ENCODE measurements at places on chromosomes 16 and 17. TPM values are rescaled to one million over a fixed set of nuclear protein-coding genes. Genes with fewer than 3 reads are reported as not detected.

Gene SCARF1
- total RNA-seq: 2.5 TPM

Gene LCMT1
- 43.9 TPM for total RNA-seq

GRCh38 chr17:81910840-81911276 lies 341 bp downstream of the PCYT2 start:
- DNase-seq: no peak

DNA sequence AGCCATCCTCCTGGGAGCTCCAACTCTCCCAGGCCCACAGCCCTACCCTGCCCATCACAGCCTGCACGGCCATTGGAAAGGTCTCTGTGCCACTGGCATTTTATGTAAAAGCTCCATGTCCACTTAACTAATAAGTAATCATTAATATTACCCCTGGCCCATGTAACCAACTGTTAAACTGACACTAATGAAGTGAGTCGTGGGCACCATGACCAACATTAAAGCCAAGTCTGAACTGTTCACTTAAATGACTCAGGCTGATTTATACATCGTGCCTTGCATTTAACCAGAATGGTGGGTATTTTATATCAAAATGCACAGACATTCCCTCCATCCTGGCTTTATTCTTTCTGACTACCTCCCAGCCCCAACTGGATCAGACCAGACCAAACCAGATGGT lies 229.3 kb downstream of the SOX9 start:
- no peak for DNase-seq

GRCh38 chr17:58528443-58528842 lies 14.0 kb upstream of the MTMR4 start:
- DNase-seq: no peak
